ENCODE measurements at places on chromosomes 1 and 21.

GRCh38 chr1:226786550-226786949 lies 47.5 kb upstream of the ITPKB start:
- DNase-seq: no peak

DNA sequence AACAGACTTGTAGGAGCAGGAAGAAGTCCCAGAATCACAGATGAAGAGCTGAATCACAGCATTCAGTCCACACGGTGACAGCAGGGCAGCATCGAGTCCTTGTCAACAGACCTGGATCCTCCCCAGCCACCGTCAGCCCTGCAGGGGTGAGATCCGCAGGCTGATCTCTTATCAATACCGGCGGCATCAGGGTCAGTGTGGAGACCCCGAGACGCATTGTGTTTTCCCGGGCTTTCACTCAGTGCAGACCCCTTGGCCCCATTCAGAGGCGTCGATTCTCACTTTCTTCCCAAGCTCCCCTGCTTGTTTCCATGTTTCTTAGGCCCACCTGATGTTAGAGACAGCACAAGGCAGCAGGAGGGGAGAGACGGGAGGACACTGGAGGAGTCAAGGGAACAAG lies 609.6 kb downstream of the PTPRU start:
- DNase-seq: no peak

- DNase-seq: no peak
Measured at GRCh38 chr1:8200317-8201115, 117.4 kb upstream of the SLC45A1 start.

DNA sequence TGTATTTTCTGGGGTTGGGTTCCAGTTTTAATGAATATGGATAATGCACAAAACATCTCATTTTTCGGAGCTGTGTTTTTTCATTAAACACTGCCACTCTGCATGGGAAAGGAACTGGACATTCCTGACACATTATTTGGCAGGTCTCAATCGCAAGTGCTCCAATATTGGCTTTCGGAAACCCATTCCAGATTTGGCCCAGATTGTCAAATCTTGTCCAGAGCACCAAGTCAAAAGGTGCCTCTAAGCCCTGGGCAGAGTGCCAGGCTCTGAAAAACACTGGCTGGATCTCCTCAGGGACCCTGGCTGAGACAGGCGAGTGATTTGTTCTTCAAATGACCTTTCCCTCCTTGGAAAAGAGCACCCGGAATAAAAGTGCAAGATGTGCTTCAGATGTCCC lies 68.4 kb upstream of the MRPS6 start:
- DNase-seq: no peak

DNA sequence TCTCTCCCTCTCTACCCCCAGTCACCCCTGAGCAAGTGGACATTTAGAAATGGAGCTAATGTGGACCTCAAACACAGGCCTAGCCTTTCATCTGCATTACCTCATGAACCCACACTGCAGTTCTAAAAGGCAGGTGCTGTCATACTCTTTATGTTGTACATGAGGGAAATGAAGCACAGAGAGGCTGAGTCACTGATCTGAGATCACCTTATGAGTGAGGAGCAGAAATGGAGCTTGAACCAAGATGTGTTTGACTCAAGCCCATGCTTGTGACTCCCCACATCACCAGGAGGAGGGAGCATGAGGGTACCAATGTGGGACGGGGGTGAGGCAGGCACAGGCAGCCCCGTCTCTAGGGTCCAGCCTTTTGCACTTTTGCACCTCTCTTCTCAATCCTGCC lies 702.8 kb downstream of the PTPRU start:
- DNase-seq: no peak

DNA sequence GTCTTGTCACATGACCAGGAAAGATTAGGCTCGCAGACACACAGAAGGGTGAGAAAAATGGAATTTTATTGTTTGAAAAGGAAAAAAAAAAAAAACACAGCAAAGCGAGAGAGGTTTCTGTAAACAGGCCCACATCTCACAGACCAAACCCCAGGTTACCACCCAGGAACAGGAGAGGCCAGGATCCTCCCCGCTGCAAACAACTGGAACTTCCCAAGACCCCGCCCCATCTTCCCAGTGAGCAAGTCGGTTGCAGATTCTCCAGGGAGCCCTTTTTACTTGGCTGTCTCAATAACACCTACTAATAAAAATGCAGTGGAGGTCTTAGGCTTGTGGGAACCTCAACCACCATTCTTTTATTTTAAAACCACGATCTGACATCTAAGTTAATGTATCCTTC lies 84.7 kb upstream of the ETS2 start:
- DNase-seq: no peak

- no peak for DNase-seq
Measured at GRCh38 chr1:86765073-86765472, 60.7 kb downstream of the SH3GLB1 start.

DNA sequence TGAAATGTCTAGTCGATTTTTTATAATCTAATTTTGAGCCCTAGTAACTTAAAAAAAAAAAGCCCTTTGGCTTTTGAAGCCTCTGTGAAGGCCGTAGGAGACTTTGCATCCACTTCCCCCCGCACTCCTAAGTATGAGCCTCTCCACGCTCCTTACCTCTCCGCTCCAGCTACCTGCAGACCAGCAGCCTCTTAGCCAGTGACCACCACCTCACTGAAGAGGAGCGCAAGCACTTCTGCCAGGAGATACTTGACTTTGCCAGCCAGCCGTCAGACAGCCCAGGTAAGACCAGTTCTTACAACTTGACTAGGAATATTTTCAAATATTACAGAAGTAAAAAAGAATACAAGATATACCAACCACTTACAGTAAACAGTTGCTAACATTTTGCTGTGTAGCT lies 27.4 kb upstream of the PWP2 start:
- no peak for DNase-seq

- DNase-seq: no peak
Measured at GRCh38 chr1:173202424-173203145, 4.5 kb downstream of the TNFSF4 start.

Measured in stimulated activated CD4-positive, alpha-beta T cell treated with anti-CD3 and anti-CD28 coated beads, Interleukin-1b, Interleukin-23, amount 100 ng/mL, for 48 hours (primary cell).